Activated CD4-positive, alpha-beta T cell treated with anti-CD3 and anti-CD28 coated beads, Interleukin-2, amount 50 U/mL, for 4 hours (primary cell): ENCODE measurements at places on chromosomes 5 and 9.

GRCh38 chr5:151195622-151196021 lies 28.3 kb downstream of the CCDC69 start:
- peak; percentile 59 for DNase-seq

- DNase-seq: no peak
These were observed 116.9 kb downstream of the ARRDC3 start for GRCh38 chr5:91266184-91266705.

GRCh38 chr5:95892784-95893354 lies 68.8 kb downstream of the ELL2 start:
- DNase-seq: peak; percentile 20

DNA sequence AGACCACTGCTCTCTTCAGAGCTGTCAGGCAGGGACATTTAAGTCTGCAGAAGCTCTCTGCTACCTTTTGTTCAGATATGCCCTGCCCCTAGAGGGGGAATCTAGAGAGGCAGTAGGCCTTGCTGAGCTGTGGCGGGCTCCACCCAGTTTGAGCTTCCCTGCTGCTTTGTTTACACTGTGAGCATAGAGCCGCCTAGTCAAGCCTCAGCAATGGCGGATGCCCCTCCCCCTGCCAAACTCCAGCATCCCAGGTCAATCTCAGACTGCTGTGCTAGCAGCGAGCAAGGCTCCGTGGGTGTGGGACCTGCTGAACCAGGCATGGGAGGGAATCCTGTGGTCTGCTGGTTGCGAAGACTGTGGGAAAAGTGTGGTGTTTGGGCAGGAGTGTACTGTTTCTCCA lies 59.9 kb downstream of the CAVIN4 start:
- no peak for DNase-seq

DNA sequence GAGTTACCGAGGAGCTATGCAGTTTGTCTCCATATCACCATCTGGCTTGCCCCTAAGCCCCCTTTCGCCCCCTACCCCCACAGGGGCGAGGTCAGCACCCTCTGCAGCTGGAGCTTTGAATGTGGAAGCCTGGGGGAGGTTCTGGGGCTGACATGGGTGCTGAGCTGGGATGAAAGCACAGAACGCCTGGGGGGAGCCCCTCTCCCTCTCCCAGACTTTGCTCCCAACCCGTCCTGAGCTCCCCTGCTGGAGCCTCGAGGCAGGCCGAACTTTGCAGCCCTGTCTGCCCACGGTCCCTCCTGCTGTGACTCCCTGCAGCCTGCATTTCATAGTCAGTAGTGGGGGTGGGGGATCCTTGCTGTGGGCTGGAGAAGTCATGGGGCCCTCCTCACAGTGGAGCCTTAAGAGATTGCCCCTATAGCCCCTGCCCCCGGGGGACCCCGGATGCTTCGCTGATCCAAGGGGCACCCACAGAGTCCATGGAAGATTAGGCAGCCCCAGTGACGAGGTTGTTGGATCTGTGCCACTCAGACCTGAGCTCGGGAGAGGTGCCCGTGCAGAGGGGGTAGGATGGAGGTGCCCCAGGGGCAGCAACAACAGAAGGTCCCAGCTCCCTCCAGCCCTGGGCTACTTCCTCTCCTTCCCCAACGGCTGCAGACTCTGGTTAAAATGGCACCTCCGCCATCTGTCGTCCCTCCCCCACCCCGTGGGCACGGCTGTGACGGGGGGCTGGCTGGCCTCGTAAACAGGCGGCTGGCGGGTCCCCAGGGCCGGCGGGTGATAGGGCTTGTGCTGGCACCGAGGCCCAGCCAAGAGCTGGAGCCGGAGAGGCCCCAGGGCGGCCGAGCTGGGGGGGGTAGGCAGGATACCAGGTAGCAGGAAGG lies 162.0 kb downstream of the C9orf50 start:
- DNase-seq: no peak

- DNase-seq: peak; percentile 23
These were observed 49.6 kb upstream of the PSD2 start for GRCh38 chr5:139745800-139746690.

- no peak for DNase-seq
These were observed 169.2 kb upstream of the SLC30A5 start for GRCh38 chr5:68924481-68925145.

DNA sequence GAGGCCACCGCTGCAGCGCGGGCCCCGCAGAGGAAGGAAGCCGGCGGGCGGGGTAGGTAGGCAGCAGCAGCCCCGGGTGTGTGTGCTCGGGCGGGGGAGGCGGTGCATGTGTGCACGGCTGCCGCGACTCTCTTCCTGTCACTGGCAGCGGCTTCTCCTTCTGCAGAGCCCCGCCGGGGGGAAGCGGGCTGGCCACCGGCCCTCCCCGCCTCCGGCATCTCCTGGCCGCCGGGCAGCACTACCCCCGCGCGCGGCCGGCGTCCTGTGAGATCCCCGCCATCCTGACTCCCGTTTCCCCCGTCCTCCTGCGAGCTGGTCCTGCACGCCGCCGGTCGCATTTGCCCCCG lies 315 bp downstream of the PIK3R1 start:
- no peak for DNase-seq

- DNase-seq: no peak
These were observed 38.2 kb downstream of the CLINT1 start for GRCh38 chr5:157820593-157821252.

GRCh38 chr5:148011398-148012137 lies 52.2 kb upstream of the SPINK5 start:
- DNase-seq: no peak

- DNase-seq: no peak
These were observed 48.0 kb downstream of the SLC22A5 start for GRCh38 chr5:132417461-132417860.

DNA sequence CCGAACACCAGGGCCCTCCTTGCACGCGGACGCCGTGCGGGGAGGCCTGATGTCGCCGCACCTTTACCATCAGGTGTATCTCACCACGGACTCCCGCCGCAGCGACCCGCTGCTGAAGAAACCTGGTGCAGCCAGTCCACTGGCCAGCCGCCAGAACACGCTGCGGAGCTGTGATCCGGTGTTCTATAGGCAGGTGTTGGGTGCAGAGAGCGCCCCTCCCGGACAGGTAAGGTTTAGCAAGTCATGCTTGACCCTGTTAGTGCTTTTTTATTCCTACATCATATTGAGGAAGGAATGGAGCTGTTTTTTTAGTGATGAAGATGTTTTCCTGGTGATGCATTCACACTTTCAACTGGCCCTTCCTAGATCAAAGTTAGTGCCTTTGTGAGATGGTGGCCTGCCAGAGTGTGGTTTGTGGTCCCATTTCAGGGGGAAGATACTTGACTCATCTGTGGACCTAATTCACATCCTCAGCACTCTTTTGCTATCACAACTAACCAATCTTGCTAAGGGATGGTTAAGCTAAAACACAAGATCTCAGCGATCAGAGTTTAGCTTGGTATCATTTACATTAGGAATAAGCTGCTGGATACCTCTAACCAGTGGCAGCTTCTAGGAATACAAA lies 2.7 kb downstream of the PCDHGC3 start:
- DNase-seq: no peak

- no peak for DNase-seq
These were observed 657.1 kb upstream of the CDH10 start for GRCh38 chr5:25301836-25302235.

- peak; percentile 60 for DNase-seq
These were observed 43.1 kb downstream of the BOD1 start for GRCh38 chr5:173573126-173573960.

- DNase-seq: no peak
These were observed at the start of gene GDA for GRCh38 chr9:72149231-72149975. TSS of gene GDA (plus strand) at chr9:72149440. CDS start at chr9:72149560, 120 bp downstream.

GRCh38 chr9:137114220-137114612 lies 317 bp downstream of the DPP7 start:
- no peak for DNase-seq

- no peak for DNase-seq
These were observed 76.1 kb downstream of the FNIP1 start for GRCh38 chr5:131720714-131721113.

GRCh38 chr5:178542455-178542854 lies 47.7 kb downstream of the COL23A1 start:
- no peak for DNase-seq

DNA sequence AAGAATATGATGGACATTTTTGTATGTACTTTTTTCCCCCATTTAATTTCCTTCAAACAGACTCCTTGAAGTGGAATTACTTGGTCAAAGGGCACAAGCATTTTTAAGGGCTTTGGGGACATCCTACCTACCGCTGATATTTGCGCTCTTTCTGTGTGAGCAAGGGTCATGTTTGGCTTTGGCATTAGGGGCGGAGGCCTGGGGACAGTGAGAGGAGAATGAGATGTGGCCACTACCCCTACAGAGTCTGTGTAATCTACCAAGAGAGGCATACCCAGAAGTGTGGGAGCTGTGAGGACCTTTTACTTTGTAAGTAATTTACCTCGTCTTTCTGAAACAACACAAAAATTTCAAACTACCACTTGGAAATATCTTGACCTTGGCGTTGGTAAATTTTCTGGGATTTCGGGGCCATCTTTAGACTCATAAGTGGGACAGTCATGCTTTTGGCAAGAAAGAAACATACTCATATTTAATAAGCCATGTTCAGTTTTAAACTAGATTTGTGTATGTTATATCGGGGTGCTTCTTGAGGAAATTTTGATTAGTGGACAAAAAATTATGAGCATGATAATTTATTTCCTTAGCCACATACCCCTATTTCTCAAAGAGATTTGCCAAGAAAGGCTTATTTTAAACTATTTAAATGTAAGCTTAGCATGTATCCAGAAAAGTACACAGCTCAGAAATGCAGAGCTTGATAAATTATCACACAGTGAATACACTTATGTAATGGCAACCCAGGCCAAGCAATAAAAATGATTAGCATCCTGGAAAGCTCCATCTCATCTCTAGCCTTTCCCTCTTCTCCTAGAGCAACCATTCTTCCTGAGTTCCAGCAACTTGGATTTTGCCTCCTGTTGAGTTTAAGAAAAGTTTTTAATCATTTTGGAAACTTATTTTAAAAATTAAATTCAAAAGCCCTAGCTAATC lies 63.6 kb downstream of the ARHGAP26 start:
- DNase-seq: no peak

DNA sequence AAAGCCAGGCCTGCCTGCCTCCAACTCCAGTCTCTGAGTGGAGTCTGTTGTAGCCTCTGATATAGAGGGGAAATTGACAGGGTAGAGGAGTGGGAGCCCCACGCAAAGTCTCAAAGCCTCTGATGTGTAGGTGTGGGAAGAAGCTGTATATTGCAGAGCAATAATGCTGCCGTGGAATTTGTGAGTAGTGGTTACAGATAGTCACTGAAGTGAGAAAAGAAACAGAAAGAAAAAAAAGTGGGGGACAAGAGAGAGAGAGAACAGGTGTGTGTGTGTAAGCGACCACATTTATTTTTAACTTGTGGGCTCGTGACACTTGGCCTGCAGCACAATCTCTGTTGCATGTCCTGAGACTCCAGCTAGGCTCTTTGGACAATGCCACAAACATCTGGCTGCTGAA lies 227.8 kb downstream of the NSG2 start:
- no peak for DNase-seq

DNA sequence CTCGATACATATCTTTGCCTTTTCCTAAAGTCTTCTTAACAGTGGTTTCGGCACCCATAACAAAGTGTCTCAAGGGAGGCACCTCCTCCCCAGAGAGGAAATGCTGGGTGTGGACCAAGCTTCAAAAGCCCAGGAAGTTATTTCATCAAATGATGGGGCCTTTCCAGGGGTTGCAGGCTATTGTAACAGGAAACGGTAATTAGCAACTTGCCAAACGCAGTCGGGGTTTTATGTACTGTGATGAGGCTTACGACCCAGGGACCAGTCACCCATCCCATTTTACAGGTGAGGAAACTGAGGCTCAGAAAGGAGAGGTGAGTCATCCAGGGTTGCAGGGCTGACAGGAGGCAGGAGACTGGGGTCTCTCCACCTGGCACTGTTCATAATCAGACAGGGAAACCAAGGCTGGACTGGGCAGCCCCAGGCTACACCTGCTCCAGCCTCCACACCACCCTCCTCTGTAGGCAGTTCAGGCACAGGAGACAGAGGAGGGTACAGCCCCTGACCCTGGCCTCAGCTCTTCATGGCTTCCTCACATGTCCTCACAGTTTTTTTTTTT lies 30.0 kb upstream of the SUSD3 start:
- peak; percentile 46 for DNase-seq

GRCh38 chr5:131513780-131514179 lies 121.2 kb downstream of the RAPGEF6 start:
- DNase-seq: no peak

DNA sequence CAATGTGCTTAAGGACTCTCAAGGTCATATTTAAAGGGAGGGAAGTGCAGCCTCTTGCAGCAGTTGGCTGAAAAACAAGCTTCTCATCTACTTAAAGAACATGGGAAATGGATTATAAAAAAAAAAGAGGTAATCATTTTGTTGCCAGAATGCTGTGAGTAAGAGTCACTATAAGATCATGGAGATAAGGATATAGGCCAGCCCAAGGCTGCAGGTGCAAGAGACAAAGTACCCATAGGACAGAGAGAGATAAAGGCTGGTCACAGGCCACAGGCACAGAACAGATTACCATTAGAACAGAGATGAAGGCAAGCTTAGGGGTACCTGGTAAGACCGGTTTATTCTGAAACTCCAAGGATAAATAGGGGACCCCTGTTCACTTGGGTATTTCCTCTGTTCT lies 70.5 kb downstream of the CDKN2A start:
- DNase-seq: no peak

DNA sequence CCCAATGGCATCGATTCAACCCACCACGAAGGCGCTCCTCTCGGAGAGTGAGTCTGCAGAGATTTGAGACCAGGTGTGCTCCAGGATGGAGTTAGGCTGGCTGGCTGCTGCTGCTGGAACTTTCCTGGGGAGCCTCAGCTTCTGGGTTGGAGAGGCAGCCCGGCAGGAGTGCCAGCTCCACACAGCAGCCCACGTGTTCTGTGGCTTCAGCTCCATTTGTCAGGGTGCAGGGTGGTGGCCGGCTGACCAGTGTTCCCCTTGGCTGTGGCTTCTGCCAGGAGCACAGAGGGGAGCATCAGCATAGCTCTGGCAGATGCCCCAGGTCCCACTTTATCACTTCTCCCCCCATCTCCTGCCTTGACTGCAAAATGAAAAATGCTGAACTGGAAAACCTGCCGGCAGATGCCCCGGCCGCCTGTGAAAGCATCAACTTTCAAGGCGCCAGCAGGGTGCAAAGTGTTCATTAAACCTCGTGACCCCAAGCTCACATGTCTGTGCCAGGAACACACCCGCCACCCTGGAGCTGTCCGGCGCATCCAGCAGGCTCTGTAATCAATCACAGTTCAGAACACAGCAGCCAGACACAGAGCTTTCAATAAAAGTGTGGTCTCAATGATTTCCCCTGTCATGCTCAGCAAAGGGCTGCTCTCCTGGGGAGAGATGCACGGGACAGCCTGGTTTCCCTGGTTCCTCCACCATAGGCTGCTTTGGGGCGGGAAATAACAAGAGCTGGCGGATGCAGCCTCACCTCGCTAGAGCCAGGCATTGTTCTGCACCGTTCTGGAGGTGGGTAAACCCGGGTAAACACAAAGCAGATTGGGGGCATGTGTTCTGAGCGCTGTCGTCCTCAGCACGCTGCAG lies 53.2 kb downstream of the TRIP13 start:
- DNase-seq: no peak

GRCh38 chr5:121949885-121950284 lies 11.9 kb upstream of the SRFBP1 start:
- DNase-seq: no peak

GRCh38 chr5:93572608-93573353 lies 8.2 kb downstream of the NR2F1-AS1 start:
- no peak for DNase-seq

- DNase-seq: no peak
These were observed 27.4 kb downstream of the INVS start for GRCh38 chr9:100126423-100126822.
